ENCODE measurements at places on chromosomes 1 and 21.

- no peak for DNase-seq
- no peaks in the 10 kb centered on the region for H3K36me3 ChIP-seq
- H3K4me3 ChIP-seq: no peak overlapping the region
- no peaks in the 10 kb centered on the region for H3K27me3 ChIP-seq
- no peak overlapping the region for H3K27ac ChIP-seq
These were observed 833.0 kb upstream of the ADAMTS5 start for GRCh38 chr21:27799861-27800260.

- no peaks in the 10 kb centered on the region for H3K27me3 ChIP-seq
- H3K36me3 ChIP-seq: no peaks in the 10 kb centered on the region
- no peaks in the 10 kb centered on the region for H3K4me1 ChIP-seq
- DNase-seq: no peak
These were observed 40.5 kb upstream of the GALNT2 start for GRCh38 chr1:230026572-230026971.

DNA sequence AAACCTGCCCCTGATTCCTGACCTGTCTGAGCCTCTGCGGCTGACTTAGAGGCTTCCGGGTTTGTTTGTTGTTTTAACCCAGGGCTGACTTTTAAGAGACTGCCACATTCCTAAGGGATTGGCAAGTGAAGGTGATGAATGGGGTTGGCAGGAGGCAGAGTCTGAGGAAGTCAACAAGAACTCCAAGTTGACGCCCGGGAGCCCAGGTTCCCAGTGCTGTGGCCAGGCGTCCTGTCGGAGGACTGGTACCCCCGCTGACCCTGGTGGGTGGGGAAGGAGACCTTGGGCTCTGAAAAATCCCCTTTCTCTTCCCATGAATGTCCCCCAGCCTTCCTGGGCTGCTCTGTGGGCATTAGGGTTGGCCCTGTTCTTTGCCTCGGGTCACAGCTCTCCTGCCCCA lies 19.7 kb upstream of the EPS8L3 start:
- H3K4me3 ChIP-seq: no peak overlapping the region
- no peak overlapping the region for H3K27ac ChIP-seq
- no peaks in the 10 kb centered on the region for H3K27me3 ChIP-seq
- DNase-seq: no peak

- H3K4me1 ChIP-seq: no peaks in the 10 kb centered on the region
- no peaks in the 10 kb centered on the region for H3K27me3 ChIP-seq
- no peak overlapping the region for H3K4me3 ChIP-seq
- no peak for DNase-seq
- no peaks in the 10 kb centered on the region for H3K36me3 ChIP-seq
These were observed 6.8 kb upstream of the LY9 start for GRCh38 chr1:160789051-160789701.

- H3K27me3 ChIP-seq: no peaks in the 10 kb centered on the region
- no peak for DNase-seq
- no peaks in the 10 kb centered on the region for H3K36me3 ChIP-seq
- no peak overlapping the region for H3K27ac ChIP-seq
These were observed 1357.4 kb upstream of the ADGRL4 start for GRCh38 chr1:80363689-80364475.

GRCh38 chr1:119316870-119317416 lies 51.6 kb upstream of the HAO2 start:
- no peaks in the 10 kb centered on the region for H3K27me3 ChIP-seq
- DNase-seq: peak; percentile 47
- H3K4me3 ChIP-seq: no peak overlapping the region
- no peak overlapping the region for H3K27ac ChIP-seq
- H3K4me1 ChIP-seq: peaks cover 1% of the 10 kb centered on the region

GRCh38 chr1:13751985-13752384 lies 52.0 kb downstream of the PRDM2 start:
- H3K36me3 ChIP-seq: no peaks in the 10 kb centered on the region
- no peak overlapping the region for H3K4me3 ChIP-seq
- H3K27me3 ChIP-seq: no peaks in the 10 kb centered on the region
- DNase-seq: no peak
- H3K27ac ChIP-seq: no peak overlapping the region
- H3K4me1 ChIP-seq: no peaks in the 10 kb centered on the region

DNA sequence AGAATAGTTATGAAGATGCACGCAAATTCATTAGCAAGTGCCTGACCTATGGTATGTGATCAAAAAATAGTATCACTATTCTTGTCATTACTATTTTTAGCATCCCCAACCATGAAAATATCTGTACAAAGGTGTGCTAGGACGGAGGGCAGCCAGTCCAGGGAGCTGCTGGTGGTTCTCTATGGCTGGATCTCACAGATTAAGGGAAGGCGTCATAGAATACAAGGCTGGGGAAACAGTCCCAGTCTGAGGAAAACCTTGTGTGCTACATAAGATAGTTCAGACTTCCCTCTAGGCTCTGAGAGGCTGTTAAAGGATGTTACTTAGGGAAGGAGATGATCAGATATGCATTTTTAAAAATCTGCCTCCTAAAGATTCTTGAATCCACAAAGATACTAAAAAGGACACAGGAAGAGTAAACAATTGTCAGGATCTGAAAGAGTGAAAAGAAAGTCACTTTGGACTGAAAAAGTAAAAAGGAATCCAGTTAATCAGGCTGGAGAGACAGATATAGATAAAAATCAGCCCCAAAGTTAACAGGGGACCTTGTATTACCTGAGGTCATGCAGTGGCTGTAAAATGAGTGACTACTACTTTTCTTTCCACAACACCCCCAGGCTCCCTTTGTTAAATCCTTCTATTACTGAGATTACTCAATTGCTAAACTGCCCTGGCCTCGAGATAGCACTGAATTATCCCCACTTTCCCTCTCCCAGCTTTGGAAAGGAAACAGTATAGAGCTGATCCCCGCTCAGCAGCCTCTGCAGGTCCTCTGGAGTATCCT lies 108.6 kb downstream of the MAB21L3 start:
- H3K27me3 ChIP-seq: no peaks in the 10 kb centered on the region
- H3K27ac ChIP-seq: no peak overlapping the region
- H3K4me1 ChIP-seq: peaks cover 2% of the 10 kb centered on the region
- H3K4me3 ChIP-seq: no peak overlapping the region
- no peak for DNase-seq

DNA sequence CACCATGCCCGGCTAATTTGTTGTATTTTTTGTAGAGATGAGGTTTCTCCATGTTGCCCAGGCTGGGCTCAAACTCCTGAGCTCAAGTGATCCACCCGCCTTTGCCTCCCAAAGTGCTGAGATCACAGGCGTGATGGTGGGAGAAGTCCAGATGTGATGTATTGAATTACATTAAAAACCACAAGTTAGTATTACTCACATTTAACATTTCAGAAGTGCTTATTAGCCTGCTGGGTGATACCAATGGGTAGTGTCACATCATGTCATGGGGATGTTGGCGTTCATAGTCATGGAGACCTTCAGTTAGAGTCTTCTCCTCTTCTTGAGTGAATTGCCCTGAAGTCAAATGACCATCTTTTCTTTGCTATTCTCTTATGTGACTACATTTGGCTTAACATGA lies 63.6 kb upstream of the VAMP3 start:
- DNase-seq: no peak
- no peak overlapping the region for H3K4me3 ChIP-seq
- H3K27ac ChIP-seq: no peak overlapping the region
- peaks cover 5% of the 10 kb centered on the region for H3K27me3 ChIP-seq
- no peaks in the 10 kb centered on the region for H3K36me3 ChIP-seq
- H3K4me1 ChIP-seq: peaks cover 8% of the 10 kb centered on the region

GRCh38 chr1:228500143-228500734 lies 13.1 kb downstream of the RNF187 start:
- H3K36me3 ChIP-seq: no peaks in the 10 kb centered on the region
- H3K27ac ChIP-seq: no peak overlapping the region
- no peak for DNase-seq
- peaks cover 20% of the 10 kb centered on the region for H3K27me3 ChIP-seq
- H3K4me1 ChIP-seq: no peaks in the 10 kb centered on the region

- H3K36me3 ChIP-seq: no peaks in the 10 kb centered on the region
- peaks cover 3% of the 10 kb centered on the region for H3K4me1 ChIP-seq
- no peak for DNase-seq
These were observed 238.0 kb upstream of the TMEM51 start for GRCh38 chr1:14915356-14916054.

DNA sequence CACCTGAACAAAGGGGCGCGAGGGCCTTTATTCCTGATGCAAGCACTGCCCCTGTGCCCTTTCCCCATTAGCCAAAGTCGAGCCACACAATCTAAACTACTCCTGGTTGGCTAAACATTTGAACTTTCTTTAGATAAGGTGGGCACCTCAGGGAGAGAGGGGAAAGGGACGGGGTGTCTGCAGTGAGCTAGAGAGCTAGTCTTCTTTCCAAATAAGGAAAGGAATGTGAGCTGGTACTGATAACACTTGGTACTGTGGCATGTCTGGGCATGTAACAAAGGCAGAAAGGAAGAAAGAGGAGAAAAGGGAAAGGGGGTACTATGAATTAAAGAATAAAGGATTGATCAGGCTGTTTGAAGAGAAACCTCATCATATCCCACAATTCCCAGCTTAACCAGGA lies 62.8 kb downstream of the OVGP1 start:
- H3K27me3 ChIP-seq: no peaks in the 10 kb centered on the region
- peaks cover 2% of the 10 kb centered on the region for H3K4me1 ChIP-seq
- H3K27ac ChIP-seq: no peak overlapping the region
- H3K4me3 ChIP-seq: no peak overlapping the region

DNA sequence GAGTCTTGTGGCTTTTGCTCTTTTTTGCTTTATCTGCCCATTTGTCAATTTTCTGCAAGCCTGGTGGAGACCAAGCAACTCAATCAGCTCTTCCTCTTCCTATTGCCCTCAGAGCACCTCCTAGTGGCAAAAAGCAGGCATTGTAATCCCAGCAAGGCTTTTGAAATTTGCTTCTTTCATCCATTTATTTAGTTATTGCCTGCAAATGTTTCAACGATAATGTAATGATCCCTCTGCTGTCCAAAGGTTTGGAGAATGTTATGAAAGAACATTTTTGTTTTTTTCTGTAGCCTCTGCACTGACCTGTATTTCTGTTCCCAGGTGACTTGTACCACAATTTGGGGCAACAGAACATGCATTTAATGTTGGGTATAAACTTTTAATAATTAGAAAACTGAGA lies 127.8 kb downstream of the GABPA start:
- no peaks in the 10 kb centered on the region for H3K36me3 ChIP-seq
- DNase-seq: no peak
- no peaks in the 10 kb centered on the region for H3K27me3 ChIP-seq
- no peak overlapping the region for H3K4me3 ChIP-seq
- no peaks in the 10 kb centered on the region for H3K4me1 ChIP-seq

DNA sequence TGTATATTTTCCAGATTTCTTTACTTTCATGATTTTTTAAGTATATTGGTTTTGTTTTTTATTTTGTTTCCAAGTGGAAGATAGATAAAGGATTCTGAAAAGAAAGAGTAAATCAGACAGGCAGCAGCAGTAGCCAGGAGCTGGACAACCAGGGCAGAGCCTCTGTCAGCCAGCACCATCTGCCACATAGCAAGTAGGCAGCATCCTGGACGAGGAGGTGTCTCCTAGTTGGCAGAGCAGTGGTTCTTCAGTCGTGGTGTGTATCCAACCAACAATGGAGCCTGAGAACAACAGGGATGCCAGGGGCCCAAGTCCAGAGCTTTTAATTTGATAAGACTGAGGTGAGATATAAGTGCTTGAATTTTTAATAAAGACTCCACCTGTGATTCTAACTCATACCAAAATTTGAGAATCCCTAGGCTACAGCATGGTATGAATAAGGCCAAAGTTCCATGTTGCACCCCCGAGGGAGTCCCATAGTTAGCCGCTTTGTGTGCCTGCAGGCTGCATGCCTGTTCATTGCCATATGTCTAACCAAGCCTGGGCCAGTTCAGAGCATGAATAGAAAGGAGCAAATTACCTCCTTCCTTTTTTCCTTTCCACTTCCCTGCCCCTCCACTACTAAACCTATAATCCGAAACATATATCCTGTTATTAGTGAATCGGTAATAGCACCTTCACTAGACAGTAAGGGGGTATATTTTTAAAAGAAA lies 153.2 kb downstream of the NTNG1 start:
- H3K27me3 ChIP-seq: no peaks in the 10 kb centered on the region
- H3K27ac ChIP-seq: no peak overlapping the region
- H3K4me3 ChIP-seq: no peak overlapping the region
- no peaks in the 10 kb centered on the region for H3K4me1 ChIP-seq

GRCh38 chr1:173149887-173150286 lies 57.2 kb downstream of the TNFSF4 start:
- no peaks in the 10 kb centered on the region for H3K4me1 ChIP-seq
- H3K4me3 ChIP-seq: no peak overlapping the region
- H3K27ac ChIP-seq: no peak overlapping the region
- DNase-seq: no peak
- no peaks in the 10 kb centered on the region for H3K27me3 ChIP-seq

DNA sequence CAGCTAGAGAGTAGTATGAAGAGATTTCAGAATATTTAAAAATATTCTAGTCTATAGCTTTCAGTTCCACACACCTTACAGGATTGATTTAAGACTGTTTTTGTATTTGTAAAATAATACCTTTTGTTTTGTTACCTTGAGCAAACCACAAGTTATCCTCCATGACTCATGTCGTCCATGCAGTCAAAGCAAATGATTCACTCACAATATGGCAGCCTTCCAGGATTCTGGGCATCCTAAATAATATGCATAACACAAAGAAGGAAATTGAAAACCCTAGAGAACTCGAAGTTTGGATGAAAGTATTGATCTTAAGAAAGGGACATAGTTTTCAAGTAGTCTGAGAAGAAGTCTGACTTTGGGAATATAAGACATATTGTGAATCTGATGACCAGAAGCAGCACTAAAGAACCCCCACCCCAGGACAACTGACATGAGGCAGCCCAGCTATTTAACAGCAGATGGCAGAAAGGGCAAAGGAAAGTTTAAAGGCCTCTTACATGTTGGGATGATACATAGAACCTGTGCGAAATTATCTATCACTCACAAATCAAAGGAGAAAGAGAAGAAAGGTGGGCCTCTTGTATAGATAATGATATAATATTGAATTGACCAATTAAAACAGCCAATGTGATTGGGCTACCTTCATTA lies 857.9 kb downstream of the BRINP3 start:
- no peaks in the 10 kb centered on the region for H3K4me1 ChIP-seq
- DNase-seq: no peak
- no peak overlapping the region for H3K4me3 ChIP-seq
- H3K27me3 ChIP-seq: no peaks in the 10 kb centered on the region

DNA sequence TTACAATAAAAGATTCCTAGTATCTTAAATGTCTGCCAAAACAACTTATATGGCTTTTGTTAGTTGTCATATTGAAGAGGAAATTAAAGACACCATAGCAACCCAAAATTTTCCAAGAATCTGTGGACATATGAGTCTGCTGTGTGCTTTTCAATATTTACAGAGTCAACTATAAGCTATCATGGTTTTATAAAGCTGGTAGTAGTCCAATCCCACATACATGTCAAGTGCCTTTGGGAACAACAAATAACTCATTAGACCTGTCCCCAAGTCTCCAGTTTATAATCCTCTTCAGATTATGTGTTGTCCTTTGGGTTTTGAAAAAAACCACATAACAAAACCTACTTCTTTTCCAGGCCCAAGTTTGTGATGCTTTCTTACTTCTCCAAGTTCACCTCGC lies 293.8 kb upstream of the USP25 start:
- H3K4me1 ChIP-seq: no peaks in the 10 kb centered on the region
- no peaks in the 10 kb centered on the region for H3K36me3 ChIP-seq
- no peak overlapping the region for H3K27ac ChIP-seq
- no peak overlapping the region for H3K4me3 ChIP-seq
- DNase-seq: no peak
- no peaks in the 10 kb centered on the region for H3K27me3 ChIP-seq

- no peaks in the 10 kb centered on the region for H3K36me3 ChIP-seq
- no peak overlapping the region for H3K4me3 ChIP-seq
These were observed 41.2 kb downstream of the DPT start for GRCh38 chr1:168687816-168688215.

All from iPS DF 6.9 (cell line).